ENCODE measurements at places on chromosomes 5 and 9.
A peak's percentile ranks its signal among the peaks of the same experiment; 100 is the strongest.

GRCh38 chr5:176573564-176574296 is 24.6 kb downstream of the CDHR2 start:
- peak; percentile 93 for DNase-seq

GRCh38 chr9:110099236-110100095 is 108.5 kb downstream of the C9orf152 start:
- DNase-seq: no peak

GRCh38 chr5:146425023-146425422 is 22.1 kb upstream of the TCERG1 start:
- no peak for DNase-seq

DNA sequence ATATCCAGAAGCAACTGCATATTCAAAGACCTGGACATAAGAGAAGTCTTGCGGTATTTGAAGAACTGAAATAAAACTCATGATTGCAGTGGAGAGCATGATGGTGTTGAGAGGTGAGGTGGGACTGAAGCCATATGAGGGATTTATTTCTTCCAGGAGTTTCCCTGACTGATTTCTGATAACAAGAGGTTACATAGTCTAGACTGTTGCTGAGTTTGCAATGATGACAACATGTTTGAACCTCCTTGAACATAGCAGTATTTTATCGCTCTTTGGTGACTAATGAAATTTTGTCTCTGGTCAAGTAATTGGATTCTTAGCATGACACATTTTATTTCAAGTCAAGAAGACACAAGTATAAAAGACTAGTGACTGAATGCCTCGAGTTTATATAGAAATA is 61.8 kb downstream of the ACTBL2 start:
- no peak for DNase-seq

- no peak for DNase-seq
Measured at GRCh38 chr5:114435885-114436299, 74.0 kb downstream of the KCNN2 start.

- DNase-seq: no peak
Measured at GRCh38 chr5:29568028-29568427, 1625.5 kb upstream of the CDH6 start.

DNA sequence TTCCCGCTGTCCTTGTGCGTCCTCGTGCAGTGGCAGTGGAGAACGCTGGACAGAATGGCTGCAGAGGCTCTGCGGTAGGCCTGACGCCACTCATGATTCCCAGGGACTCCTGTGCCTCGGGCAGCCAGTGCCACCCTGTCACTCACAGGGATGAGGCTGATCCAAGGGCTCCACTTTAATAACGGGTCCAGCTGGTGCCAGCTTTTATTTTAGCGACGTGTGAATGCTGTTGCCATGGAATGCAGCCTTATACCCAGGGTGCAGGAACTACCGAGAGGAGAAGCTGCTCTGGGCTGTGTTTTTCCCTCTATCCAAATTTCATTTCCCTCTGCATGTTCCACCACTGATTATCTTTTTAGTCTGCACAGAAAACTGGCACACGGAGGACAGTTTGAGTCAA is 15.8 kb upstream of the NTNG2 start:
- no peak for DNase-seq

DNA sequence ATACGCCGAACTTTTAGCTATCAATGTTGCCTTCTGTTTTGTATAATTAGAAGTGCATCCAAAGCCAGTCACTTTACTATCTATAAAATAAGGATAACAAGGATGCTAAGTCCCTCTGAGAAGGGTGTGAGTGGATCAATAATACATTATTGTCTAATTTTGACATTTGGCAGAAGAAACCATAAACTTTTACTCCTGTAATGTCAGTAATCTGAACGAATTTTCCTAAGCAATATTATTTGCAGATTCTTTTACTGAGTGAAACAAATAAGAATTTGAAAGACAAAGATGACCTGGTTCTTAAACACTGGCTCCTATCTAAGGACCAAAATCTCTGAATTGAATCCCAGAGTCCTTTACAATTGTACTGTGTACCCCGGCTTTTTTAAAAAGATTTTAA is 126.6 kb upstream of the TMEM161B start:
- DNase-seq: no peak

- DNase-seq: no peak
Measured at GRCh38 chr9:6880626-6881025, 122.9 kb downstream of the KDM4C start.

GRCh38 chr5:159333545-159333925 is 3.2 kb upstream of the IL12B start:
- no peak for DNase-seq

GRCh38 chr9:25654417-25654816 is 23.8 kb downstream of the TUSC1 start:
- no peak for DNase-seq

DNA sequence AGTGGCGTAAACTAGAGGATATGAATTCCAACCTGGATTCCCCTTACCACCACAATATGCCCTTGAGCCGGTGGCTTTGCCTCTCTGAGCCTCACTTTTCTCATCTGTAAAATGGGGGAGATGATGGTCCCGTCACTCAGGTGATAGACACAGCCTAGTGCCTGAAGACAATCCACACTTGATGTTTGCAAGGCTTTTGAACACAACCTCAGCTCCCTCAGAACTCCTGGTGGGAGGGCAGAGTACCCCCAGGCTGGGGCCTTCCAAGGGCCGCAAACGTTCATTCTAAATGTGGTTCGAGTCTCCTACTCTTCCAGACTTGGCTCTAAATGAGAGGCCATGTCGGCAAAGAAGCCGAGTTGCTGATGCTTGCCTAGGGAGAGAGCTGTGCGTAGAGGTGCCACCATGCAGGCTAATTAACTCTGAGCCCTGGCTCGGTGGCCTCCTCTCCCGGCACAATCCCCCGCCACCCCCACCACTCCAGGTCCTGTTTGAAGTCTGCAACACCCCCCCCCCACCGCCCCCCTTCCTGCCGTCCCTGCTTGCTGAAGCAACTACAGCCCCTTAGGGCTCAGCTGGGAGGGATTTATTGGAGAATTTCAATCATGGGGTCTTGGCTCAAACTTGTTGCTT is 97.7 kb upstream of the LMX1B start:
- DNase-seq: no peak

DNA sequence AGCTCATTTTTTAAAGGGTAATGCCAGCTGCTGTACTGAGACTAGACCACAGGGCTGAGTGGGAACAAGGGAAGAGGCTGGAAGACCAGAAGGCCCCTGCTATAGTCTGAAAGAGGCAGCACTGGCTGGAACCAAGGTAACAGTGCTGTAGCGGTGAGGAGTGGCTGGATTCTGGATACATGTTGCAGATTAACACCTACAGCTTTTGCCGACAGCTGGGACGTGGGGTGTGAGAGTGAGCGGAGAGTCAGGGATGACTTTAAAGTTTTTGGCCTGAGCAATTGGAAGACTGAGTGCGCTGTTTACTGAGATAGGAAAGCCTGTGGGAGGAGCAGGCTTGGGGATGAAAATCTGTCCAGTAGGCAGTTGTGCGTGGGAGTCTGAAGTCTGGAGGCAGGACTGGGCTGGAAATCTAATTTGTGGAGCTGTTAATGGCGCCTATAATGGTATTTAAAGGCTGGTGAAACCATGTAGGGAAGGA is 26.5 kb downstream of the AQP7 start:
- no peak for DNase-seq

GRCh38 chr9:19754921-19755320 is 33.9 kb downstream of the SLC24A2 start:
- no peak for DNase-seq

- no peak for DNase-seq
Measured at GRCh38 chr9:297104-297972, 82.7 kb downstream of the DOCK8 start.

GRCh38 chr5:134614450-134615085 is 18.1 kb downstream of the SAR1B start:
- DNase-seq: no peak

- DNase-seq: no peak
Measured at GRCh38 chr5:127070243-127070642, 3.1 kb downstream of the C5orf63 start.

- no peak for DNase-seq
Measured at GRCh38 chr9:36878986-36879982, 154.8 kb downstream of the PAX5 start.

DNA sequence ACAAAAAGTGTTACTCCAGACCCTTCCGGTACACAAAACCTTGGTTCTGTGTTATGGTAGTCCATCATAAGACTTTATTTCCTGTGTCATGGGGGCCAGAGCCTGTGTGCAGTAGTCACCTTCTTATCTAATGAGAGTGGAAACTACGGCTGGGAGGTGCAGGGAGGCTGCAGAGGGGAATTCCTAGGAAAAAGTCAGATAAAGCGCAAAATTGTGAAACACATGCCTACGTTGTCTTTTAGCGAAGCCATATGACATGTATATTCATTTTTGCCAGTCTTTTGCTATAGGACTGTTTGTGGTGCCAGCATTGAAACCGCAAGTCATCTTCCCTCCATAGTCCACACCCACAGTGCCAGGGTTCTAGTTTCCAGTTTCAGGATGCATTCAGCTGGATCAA is 80.7 kb downstream of the PPARGC1B start:
- no peak for DNase-seq

DNA sequence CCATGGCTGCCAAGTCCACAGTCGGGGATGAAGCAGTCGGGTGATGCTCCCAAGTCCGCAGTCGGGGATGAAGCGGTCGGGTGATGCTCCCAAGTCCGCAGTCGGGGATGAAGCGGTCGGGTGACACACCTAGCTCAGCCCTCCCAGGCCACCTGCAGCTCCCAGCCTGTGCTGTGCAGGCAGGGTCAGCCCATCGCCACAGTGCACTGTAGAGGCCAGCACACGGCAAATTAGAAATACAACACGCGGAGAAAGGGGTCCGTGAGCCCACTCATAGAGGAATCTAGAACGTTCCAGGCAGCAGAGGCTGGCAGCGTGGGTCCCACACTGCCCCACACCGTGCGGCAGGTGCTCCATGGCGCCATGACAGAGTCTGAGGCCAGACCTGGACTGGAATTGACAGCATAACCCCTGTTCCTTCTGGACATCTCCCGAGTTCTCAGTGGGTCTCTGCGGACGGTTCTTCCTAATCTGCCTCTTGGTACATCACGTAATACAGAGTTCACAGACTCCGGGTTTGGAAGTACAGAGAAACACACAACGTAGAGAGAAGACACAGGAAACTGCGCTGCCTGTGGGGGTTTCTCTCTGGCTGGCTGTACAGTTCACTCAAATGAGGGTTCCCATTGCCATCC is 7.7 kb upstream of the EXOC3 start:
- DNase-seq: no peak

- DNase-seq: no peak
Measured at GRCh38 chr5:128216860-128217531, 133.4 kb downstream of the SLC12A2 start.

DNA sequence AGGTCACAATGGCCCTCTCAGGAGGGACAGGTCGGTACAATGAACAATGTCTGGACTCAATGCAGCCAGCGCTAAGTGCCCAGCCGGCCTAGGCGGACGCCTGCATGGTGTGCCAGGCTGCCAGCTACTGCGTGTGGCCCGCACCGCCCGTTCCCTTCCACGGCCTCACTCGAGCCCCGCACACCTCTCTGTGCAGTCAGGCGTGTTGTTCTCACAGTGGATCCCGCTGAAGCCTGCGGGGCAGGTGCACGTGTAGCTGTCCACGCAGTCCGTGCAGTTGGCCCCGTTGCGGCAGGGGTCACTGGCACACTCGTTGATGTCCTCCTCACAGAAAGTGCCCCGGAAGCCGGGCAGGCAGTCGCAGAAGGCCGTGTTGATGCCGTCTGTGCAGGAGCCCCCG is 26.7 kb upstream of the SEC16A start:
- no peak for DNase-seq

- DNase-seq: no peak
Measured at GRCh38 chr5:1748271-1748670, 51.4 kb downstream of the MRPL36 start.

DNA sequence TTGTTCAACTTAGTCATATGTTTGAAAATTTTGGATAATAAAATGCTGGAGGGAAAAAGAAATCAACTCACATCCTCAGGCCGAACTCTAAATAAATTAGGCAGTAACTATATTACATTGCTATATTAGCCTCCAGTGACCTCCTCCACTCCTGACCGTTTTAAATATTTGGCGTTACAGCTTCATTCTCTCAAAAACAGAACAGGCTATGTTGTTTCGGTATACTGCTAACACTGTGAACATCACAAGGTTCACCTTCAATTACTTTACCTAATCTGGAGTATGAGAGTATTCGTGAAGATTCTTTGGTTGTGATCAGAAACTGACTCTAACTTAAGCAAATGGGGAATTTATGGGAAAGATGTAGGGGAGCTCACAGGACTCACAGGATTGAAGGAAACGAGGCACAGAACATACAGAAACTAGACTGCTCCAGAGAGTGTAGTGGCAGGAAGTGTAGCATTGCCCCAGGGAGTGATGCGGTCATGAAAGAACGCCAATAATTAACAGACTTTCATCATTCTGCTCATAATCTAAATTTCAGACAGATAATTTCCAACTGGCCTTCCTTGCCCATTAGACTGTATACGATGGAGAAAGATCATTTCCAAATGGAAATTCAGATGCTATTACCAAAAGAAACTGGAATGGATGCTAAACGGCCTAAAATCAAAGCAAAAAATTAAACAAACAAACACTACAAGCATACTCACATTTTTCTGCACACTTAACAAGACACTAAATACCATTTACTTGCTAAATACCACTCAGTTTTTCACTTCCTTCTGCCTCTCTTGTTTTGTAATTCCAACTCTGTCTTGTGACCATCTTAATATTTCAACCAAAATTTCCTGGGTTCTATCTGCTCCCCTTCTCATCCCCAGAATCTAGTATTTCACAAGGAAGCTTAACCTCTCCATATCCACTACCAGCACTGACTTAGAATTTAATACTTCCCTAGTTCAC is 110.1 kb upstream of the LPAR1 start:
- no peak for DNase-seq

DNA sequence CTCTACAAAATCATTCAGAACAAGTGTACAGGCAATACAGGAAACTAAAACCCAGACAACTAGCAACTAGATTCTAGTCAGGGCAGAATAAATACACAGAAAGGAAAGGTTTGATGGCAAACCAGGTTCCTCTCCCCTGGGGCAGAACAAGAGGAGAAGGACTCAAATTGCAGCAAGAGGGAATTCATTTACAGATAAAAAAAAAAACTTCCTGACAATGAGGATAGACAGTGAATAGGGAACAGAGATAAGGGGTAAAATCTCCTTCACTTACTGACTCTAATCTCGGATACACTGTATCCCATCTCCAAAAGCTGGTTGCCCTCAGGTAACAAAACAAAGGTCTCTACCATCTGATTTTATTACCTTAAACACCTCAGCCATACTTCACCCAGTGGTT is 244.0 kb downstream of the SEC61B start:
- DNase-seq: no peak

- DNase-seq: no peak
Measured at GRCh38 chr5:31238497-31238896, 45.0 kb downstream of the CDH6 start.

- no peak for DNase-seq
Measured at GRCh38 chr9:114583371-114584155, 4.0 kb upstream of the ATP6V1G1 start.

DNA sequence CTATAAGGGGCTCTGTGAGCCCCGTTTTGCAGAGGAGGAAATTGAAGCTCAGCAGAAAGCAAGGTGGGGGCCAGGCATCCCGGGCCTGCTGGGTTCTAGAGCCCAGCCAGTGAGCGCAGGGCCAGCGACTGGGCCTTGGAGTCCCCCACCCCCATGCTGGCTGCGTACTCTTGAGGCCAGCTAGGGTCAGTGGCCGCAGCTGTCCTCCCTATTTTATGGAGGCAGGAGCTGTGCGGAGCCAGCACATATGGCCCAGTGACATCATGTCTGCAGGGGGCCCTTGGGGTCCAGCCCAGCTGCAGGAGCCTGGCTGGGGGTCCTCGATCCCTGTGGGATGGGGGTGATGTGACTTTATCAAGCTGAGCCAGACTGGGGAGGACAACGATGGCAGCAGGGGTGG is 71.3 kb downstream of the HMCN2 start:
- DNase-seq: no peak

All from 8988T (cell line).